DMS79 treated with DMSO at 0.1 percent for 48 hours (cell line): ENCODE measurements at places on chromosomes 4 and X.
A peak's percentile ranks its signal among the peaks of the same experiment; 100 is the strongest.

GRCh38 chrX:29728639-29729038 lies 486.7 kb upstream of the MAGEB2 start:
- DNase-seq = no peak

DNA sequence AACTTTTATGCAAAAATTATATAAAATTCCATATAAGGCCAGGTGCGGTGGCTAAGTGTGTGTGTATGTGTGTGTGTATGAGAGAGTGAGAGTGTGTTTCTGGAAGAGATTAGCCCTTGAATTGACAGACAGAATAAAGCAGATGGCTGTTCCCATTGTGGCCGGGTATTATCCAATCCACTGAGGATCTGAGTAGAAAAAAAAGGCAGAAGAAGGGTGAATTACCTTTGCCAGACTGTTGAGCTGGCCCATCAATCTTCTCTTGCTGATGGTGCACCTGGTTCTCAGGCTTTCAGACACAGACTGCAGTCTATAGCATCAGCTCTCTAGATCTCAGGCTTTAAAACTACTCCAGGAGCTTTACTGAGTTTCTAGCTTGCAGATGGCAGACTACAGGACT lies 92.2 kb upstream of the SLIT2 start:
- DNase-seq = no peak

- no peak for DNase-seq
These were observed 67.5 kb downstream of the TECRL start for GRCh38 chr4:64341711-64342110.

DNA sequence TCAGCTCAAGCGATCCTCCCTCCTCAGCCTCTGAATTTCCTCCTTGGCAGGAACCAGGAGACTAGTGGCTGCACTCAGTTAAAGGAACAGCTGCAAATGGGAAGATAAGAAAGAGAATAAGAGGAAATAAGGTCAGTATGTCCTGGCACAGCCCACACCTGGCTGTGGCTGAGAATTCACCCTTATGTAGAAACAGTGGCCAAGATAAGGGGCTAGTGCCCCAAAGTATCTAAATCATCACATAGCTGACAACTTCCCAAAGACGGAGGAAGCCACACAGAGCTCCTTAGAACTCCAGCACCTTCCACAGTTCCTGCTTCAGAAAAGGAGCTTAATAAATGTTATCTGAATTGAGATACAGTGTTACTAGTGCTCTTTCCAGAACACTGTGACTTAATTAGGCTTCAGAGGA lies 2.3 kb upstream of the CHIC2 start:
- DNase-seq = no peak

DNA sequence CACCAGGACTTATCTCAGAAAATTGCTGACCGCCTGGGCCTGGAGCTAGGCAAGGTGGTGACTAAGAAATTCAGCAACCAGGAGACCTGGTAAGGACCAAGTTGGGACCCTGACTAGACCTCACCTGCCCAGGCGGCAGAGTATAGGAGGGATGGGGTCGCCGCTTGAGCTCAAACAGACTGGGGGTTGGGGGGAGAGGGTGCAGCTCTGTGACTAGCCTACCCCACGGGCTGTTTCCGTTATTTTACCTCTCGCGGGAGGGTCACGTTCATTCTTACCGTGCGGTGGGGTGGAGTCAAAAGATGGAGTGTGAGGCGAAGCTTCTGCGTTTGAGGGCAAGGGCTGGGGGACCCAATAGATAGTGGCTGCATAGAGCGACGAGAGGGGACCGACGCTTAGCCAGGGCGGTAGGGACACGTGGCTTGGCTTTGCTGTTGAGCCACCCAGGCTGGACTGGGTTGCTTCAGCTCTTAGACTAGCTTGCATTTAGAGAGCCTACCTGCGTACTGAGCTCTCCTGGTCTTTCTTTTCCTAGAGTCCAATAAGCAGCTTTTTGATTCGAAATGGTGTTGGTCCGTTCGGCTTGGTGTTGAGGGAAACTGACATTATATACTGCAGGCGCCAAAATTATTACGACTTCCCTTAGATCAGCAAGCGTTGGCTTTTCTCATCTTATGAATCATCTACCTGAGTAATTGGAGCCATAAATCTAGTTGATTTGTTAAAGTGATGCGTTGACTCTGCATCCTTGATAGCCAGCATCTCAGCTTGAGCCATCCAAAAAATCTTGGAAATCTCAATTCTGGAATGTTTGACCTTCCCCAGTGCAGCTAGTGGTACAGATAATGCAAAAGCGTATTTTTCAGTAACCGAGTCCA lies 591 bp downstream of the PRPS1 start:
- DNase-seq = peak; percentile 40

- no peak for DNase-seq
These were observed 31.4 kb upstream of the NFKB1 start for GRCh38 chr4:102469806-102470205.

GRCh38 chr4:42906341-42906740 lies 13.8 kb downstream of the GRXCR1 start:
- no peak for DNase-seq

DNA sequence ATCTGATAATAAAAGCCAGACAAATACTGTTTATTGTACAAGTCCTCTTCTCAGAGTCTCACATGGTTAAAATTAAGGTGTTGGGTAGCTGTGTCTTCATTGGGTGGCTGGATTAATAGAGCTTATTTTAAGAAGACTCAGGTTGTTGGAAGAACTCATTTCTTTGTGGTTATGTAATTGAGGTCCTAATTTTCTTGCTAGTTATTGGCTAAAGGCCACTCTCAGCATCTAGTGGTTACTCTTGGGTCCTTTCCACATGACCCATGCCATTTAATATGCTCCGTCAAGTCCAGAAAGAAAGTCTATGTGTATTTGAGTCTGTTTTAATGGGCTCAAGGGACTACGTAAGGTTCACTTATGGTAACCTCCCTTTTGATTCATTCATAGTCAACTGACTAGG lies 1668.6 kb upstream of the AGA start:
- no peak for DNase-seq
